HCEC 1CT (cell line): ENCODE measurements at places on chromosomes 11 and 22.

DNA sequence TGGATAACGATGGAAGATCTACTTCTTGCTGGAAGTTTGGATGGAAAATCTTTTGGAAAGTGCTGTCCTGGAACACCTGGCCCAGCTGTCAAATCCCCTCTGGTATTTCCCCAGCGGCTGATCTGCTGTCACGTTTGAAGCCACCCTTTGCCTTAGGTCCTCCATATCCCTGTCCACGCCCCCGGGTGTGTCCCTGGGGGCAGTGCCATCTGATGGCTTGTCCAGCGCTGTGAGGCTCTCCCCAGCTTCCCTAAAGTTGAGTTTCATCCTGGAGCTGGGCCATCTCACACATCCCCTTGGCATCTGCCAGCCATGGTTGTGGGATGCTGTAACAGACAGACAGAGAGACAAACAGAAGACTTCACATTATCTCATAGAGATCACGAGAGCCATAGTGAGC is 3.1 kb upstream of the IGLL1 start:
- no peak for DNase-seq

GRCh38 chr11:363948-364761 is 5.1 kb upstream of the B4GALNT4 start:
- peak; percentile 17 for DNase-seq

DNA sequence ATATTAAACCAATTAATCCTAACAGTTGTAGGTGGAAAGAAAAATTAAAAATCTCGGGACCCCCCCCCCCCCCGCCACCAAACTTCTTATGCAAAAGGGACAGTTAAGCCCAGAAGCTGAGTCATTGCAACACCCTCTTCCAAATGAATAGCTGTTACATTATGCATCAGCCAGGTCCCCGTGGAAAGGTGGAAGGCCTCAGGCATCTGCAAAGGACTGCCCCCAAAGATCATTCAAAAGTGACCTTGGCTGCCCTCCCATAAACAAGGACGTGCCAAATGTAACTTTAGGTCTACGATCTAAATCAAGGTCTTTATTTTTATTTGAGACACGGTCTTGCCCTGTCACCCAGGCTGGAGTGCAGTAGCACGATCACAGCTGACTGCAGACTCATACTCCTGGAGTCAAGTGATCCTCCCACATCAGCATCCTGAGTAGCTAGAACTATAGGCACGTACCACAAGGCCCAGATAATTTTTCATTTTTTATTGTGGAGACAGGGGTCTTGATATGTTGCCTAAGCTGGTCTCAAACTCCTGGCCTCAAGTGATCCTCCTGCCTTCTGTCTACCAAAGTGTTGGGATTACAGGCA is 22.8 kb downstream of the SYN3 start:
- DNase-seq, result no peak

DNA sequence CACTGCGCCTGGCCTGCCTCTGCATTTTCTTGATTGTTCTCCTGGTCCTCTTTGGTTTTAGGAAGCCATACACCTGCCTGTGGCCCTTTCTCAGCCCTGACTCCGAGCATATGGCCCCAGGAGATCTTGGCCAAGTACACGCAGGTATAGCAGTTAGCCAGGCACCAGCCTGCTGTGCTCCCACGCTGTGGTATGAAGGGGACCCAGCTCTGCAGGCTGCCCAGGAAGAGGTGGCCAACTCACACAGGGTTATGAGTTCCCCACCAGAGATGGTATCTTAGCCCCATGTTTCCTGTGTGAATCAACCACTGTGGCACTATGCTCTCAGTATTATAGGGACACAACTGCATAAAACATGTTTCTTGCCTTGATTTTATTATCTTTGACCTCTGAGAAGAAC is 31.1 kb downstream of the SGSM3 start:
- no peak for DNase-seq
